Spinal cord (tissue), 10 donors: ENCODE measurements at places on chromosomes 1 and 21. TPM values are rescaled to one million over a fixed set of nuclear protein-coding genes. Genes with fewer than 3 reads are reported as not detected.

DNA sequence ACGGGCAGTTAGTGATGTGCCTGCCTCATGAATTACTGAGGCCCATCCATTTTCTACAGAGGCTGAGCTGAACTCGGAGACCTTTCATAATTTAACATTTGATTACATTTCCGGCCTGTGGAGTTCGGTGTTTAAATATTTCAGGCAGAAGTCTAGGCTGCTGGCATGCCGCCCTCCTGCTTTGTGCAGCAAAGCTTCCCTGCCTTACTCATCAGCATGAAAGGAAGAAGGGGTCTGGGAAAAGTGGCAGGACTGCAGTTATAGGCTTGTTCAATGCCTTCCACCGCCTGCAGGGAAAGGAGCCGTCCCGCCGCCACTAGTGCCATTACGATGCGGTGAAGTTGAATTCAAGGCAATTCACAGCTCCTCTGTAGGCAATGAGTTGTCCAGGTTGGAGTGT is 527.9 kb downstream of the NPHP4 start:
- DNase-seq = no peak

DNA sequence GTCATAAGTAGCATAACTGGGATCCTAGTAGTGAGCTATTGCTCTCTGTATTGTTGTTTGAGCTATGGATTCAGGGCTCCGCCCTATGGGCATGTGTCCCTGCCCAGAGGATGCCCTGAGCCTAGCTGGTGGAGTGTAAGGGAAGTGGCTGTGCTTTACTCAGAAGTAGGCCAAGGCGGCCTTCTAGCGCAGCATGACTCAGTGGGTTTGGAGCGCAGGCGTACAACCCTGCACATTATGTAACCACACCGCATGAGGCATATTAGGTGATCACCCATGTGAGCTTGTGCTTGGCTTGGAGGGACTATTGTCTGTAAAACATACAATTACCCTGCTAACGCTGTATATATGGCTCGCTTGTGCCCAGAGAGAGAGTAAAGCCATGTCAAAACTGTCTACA is 11.1 kb upstream of the UBE2U start:
- no peak for DNase-seq

DNA sequence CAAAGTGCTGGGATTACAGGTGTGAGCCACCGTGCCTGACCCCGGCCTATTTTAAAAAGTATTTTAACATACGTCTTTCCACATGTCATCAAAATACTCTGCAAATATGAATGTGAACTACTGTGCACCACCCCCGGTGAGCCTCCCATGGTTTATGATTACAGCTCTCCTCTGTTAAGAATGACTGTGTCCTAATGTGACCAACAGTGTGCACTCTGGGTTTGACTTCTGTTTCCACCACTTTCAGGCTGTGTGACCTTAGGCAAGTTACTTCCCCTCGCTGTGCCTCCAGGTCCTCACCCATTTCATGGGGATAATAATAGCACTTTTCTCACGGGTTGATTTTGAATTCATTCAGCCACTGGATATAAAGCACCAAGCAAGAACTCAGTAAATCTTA is 14.7 kb downstream of the AMPD2 start:
- no peak for DNase-seq

DNA sequence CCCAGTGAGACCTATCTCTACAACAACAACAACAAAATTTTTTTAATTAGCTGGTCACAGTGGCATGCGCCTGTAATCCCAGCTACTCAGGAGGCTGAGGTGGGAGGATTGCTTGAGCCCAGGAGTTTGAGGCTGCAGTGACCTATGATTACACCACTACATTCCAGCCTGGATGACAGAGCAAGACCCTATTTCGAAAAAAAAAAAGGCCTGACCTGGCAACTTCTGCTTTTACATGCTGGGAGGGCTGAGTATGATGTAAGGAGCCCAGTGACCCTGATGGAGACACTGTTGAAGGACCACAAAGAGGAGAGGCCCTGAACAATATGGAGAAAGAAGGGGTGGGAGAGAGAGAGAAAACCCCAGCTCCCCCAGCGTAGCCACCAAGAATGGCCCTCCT is 9.2 kb upstream of the VPS26C start:
- DNase-seq = no peak

- peak; percentile 7 for DNase-seq
Measured at GRCh38 chr1:103788377-103788776, 38.7 kb downstream of the AMY1C start.

DNA sequence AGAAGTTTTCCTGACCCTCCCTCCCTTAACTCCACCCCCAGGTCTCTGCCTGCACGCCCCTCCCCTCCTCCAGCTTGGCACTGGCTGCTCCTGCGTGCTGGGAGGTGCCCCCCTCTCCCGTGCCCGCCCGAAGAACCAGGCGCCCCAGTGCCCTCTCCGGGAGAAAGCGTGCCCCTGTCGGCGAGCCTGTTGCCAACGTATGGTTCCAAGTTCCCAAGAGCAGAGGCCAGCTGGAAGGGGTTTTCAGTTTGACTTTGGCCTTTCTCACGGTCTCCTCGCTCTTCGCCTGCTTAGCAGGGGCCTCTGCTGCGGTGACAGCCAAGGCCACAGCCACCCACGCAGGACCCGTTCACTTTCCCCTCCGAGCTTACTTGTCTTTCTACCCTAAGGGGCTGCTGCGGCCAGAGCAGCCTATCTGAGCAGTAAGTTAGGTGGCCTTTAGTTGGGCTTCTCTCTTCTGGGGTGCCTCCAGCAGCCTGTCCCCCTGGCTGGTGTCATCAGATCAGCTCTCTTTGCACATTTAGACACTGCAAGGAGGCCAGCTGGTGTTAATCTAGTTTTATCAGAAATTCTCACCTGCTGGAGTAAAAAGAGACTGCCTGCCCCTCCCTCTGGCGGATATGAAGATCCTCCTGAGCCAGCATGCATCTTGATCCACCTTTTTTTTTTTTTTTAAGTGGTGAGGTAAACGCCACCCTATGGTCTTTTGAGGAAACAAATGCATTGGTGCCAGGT is 1.5 kb downstream of the STUM start:
- DNase-seq = no peak

The PDE9A gene
- total RNA-seq = 15.3 TPM

The C1orf141 gene
- 0.33 TPM for total RNA-seq

The MAP1LC3C gene
- 1.9 TPM for total RNA-seq

The S100A4 gene
- total RNA-seq = 21.1 TPM
